HuH-7 (cell line): ENCODE measurements at places on chromosomes 4 and X.

DNA sequence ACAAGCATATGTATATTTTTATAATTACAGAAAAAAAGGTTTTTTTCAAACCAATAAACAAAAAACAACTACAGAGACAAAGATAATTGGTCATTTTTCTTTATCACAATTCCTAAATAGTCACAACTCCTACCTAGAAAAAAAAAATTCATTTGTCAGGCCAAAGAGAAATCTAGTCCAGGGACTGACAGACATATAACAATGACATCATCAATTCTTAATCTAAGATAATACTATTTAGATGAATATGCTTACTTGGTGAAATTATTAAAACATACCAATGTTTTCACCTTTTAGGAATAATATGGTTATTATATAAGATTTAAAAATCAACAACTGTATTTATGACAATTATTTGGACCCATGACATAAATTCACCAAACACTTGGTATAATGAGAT, 48.4 kb downstream of the CHM start:
- DNase-seq: no peak

DNA sequence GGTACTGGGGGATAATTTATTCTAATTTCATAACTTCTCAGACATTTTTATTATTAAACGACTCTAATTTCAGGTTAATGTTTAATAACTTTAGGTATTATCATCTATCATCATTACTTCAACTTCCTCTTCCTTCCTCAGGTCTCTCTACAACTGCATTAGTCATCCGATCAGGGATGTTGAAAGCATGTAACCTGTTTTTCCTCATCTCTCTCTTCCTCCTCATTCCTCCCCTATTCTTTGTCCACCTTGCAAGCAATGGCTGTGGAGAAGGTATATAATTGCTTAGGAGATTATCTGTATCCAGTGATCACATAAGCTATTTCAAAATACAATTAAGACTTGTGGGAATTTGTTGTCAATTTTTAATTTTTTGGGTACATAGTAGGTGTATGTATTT, 632.6 kb upstream of the DIAPH2 start:
- DNase-seq: no peak

GRCh38 chr4:118076958-118077766, 42.9 kb downstream of the NDST3 start:
- DNase-seq: peak; percentile 6

GRCh38 chrX:140505421-140506337, 810 bp upstream of the SOX3 start:
- no peak for DNase-seq

DNA sequence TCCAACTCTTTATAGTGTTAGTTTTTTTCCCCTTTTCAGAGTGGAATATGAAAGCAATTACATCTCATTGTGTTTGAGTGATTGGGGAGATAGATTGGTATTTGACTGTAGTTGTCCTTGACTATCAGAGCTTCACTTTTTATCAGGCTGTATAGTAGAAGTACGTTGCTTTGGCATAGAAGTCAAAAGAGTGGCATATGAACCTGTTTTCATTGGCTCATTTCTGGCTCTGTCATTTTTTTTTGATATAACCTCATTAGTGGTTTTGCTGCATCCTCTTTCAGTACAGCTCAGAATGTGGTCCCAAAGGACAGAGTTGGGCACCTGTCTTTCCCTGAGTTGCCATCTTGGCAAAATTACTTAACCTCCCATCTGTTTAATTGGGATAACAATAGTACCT, 1.4 kb downstream of the TMA16 start:
- DNase-seq: no peak

DNA sequence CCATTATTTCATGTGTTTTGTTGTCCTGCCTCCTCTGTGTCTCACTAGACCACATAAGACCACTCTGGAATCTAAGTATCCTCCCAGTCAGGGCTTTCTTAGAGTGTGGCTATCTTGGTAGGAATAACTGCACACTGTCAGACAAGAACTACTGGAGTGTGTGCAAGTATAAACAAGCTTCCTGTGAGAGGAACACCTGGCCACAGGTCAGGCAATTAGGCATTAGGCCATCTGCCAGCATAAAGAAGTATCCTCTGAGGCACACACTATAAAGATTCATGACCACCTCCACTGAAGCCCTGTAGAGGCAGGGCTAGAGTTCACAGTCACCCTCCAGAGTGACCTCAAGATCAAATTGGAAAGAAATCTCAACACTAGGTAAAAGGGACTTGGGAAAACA, 507.0 kb upstream of the PABPC4L start:
- DNase-seq: no peak

GRCh38 chrX:40855932-40856515, 120.7 kb upstream of the MED14 start:
- DNase-seq: no peak

DNA sequence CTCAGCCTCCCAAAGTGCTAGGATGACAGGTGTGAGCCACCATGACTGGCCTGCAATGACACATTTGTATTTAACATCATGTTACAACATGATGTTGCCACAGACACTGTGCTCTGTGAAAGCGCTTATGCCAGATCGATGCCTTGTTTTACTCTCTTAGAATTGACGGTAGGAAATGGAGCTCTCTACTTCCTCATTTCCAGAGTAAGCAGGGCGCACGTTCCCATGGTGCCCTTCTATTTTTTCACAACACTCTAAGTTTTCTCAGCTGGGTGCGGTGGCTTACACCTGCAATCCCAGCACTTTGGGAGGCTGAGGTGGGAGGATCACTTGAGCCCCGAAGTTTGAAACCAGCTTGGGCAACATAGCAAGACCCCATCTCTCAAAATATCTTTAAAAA, 60.7 kb upstream of the DHRSX start:
- DNase-seq: no peak

DNA sequence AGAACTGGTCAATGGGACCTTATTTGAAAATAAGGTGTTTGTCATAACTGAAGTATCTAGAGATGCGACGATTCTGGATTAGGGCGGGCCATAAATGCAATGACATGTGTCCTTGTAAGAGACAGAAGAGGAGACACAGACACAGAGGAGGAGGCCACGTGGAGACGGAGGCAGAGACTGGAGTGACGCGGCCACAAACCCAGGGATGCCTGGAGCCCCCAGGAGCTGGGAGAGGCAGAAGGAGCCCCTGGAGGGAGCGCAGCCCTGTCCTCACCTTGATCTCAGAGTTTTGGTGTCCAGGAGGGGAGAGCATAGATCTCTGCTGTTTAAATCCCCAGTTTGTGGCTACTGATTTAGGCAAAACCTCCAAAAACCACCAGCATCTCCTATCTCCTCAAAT, 5.0 kb downstream of the GTPBP6 start:
- DNase-seq: no peak

DNA sequence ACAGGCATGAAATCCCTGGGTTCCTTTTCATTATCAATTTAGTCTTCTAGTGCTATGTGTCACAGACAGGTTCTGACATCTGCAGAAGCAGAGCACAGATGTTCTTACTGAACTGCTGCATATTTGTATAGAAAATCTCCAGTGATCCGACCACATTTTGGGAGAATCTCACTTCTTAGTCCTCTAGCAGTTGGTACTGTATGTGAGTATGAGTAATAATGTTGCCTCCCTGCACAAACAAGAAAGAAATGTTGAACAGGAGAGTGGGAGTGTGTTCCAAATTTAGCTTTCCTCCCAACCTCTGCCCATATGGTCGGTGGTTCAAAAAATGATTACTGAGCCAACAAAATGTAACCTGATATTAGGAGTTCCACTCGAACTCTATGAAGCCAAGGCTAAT, 165.3 kb upstream of the GPC4 start:
- no peak for DNase-seq
